Urothelium cell line (cell line): ENCODE measurements at places on chromosomes 5 and 9.

DNA sequence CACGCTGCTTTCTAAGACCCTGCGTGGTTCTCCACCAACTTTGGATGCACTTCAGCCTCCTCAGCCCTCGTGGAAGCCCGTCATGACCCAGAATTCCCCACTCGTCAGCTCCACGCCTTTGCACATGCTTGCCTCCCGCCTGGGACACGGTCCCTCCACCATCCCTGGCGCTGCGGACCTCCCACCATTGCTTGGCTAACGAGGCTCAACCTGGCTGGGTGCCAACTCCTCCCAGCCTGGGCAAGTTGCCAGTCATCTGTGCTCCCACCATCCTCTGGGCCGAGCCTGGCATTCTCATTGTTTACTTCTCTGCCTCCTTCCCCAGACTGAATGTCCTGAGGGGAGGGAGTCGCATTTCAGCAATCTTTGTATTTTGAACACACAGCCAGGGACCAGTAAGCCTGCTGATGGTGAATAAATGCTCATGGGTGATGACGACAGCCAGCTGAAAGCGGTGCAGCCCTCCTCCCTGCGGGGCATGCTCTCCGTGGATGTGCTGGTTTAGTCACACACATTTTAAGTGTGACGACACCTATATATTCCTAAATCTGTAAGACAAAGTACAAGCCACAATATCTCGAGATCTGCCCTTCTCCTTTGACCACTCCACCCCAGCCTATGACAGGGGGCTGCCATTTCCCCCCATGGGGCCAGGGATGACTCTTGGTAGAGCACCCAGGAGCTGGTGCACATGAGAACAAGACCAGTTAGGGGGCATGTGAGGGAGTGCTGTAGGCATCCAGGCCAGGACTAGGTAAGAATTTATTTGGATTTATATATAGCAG, 37.6 kb downstream of the ANKRD33B start:
- peak; percentile 92 for DNase-seq

DNA sequence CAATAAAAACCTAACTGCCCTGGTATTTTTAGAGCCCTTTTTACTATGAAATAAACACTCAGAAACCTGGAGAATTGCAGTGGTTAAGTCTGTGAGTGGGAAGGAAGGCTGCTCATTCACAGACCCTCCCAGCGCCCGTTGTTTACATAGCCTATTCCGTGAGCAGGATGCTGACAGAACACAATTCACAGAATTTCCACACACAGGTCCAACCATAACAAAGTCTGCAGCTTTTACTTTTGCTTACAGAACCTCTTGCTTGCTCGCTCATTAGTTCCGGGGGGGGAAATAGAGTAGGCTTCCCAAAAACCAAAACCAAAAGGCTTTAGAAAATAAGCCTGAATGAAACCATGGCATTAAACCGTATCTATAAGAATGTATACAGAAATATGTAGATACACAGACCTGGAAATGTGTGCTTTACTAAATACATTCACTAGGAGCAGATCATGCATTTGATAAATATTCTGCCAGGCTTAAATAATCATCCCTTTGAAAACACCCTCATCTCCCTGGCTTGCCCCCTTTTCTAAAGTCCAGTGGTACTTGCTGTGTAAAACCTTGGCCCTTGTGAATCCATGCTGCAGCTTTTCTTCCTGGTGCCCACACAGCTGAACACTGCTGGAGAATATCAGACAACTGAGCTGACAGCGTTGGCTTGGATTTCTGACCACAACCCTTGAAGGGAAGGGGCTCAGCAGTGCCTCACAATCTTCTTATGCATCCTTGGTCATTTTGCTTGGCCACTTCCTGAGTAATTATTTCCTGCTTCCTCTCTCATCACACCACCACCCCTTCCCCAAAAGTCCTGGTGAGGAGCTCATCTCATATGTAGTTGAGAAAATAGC, 128.0 kb downstream of the FANCC start:
- DNase-seq = no peak

GRCh38 chr5:53940921-53941320, 369.5 kb downstream of the ARL15 start:
- no peak for DNase-seq

- DNase-seq = no peak
Observed at GRCh38 chr9:97307500-97308163, at the start of gene CCDC180. Gene CCDC180 (plus strand): TSS chr9:97307659. CDS start chr9:97308064, 405 bp downstream.

- DNase-seq = no peak
Observed at GRCh38 chr9:131098391-131099101, 2.2 kb downstream of the AIF1L start.

DNA sequence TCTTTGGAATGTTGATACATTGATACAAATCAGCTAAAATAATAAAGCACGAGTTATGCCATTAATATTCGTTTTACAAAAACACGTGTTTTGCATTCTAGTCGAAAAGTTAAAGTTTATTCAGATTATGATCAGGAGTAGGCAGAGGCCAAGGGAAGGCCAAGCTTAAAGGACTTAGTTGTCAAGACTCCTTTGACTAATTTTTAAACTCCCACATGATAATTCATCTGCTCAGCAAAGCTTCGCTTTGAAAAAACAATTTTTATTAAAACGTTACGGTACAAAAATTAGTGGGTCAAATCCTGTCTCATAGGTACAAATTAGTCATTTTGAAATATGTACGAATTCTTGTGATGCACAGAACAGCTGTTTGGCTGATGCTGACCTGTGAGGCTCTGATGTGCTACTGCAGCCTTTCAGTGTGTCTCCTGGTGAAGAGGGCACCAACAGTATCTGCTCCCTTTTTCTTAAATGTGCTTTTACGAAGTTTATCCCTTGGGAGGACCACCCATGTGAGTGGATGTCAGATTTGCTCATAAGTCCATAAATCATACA, 23.0 kb upstream of the NR3C1 start:
- no peak for DNase-seq
